Bronchial epithelial cell (primary cell): ENCODE measurements at places on chromosomes 12 and 14.
A peak's percentile ranks its signal among the peaks of the same experiment; 100 is the strongest.

- no peak for DNase-seq
Observed at GRCh38 chr14:95536671-95537070, 1.8 kb downstream of the GLRX5 start.

DNA sequence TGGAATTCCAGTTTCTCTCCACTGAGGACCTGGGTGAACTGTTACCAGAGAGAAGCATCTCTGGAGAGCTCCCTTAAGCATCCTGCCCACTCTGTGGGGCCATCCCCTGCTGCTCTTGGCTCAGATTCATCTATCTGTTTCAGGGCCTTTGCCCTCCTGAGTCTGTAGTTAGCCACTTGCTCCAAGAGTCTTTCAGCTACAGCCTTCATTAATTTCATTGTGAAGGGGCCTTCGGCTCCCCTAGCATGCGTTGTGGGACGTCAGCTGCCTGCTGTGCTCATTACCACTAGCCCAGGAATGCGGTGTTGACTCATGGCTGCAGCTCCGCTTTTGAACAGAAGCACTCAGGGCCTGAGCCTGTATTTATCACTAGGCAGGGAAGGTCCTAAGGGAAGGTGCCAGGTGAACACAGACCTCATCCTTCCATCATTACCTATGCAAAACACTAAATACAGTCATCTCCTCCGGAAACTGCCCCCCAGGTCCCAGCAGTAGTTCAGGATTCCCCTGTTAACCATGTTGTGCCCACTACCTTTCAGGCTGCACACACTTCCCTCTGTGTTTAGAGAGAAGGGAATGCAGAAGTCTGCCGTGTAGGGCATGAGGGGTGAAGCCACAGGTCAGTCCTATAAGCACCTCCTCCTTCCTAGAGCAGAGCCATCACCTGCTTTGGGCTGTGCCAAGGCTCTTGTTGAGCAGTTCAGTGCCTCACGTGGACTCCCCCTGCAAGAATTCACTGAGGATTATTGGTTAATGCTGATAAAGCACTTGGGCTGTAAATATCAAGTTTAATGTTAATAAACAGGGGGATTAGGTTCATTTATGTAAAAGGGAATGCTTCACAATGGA is 191.4 kb downstream of the CACNA1C start:
- DNase-seq: peak; percentile 5

DNA sequence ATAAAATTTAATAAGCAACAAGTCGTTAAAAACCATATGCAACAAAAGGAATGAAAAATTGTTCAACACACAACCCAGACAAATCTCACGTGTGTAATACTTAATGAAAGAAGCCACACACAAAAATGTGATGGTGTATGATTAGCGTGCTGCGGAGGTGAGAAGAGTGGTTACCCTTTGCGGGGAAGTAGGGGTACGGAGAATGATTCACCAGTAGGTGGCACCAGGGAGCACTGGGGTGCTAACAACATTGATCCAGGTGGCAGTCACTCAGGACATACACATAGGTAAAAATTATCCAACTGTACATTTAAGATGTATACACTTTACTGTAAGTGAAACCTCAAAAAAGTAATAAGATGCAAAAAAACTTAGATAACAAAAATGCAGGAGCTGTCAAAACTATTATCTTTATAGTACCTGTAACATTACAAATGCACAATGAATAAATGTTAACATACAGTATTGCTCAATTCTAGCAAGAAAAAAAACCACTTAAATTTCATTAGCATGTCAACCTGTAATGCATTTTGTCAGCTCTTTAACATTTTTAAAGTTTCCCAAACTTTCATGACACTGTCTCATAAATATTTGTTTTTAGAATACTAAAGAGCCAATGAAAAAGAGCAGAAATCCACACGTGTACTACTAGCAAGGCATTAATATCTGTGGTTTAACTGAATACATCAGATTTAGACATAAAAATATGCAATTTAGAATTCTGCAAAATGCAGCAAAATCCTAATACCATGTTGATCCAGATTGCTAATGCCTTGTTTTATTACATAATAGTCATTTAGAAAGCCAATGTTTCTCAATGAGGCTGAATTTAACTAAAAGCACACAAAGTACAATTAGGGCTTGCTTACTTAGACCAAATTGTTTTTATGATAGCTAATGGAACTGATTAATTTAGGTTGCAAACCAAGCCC is 46.7 kb downstream of the TMCC3 start:
- DNase-seq: peak; percentile 44

- DNase-seq: peak; percentile 85
Observed at GRCh38 chr12:21879312-21879711, 61.9 kb downstream of the ABCC9 start.

GRCh38 chr14:98955741-98956070 is 316.3 kb downstream of the BCL11B start:
- no peak for DNase-seq

DNA sequence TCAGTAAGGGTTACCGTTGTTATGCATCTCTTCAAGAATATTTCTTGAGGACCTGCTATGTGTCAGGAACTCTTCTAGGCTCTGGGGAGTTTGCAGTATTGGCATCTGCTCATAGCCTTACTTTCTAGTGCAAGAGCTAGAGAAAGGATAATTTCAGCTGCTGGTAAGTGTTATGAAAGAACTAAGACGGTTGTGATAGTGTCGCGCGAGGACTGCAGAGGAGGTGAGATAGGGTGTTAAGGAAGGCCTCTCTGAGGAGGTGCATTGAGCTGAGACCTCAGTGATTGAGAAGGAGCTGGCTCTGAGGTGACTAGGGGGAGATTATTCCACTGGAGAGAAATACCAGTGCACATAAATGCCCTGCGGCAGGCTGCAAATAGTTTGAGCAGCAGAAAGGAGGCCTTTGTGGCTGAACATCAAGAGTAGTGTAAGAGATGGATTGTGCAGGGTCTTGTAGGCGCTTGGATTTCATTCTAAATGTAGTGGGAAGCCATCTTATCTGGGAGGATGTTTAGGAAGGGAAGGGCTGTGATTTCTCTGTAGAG is 824 bp downstream of the DDX55 start:
- DNase-seq: no peak

- DNase-seq: no peak
Observed at GRCh38 chr12:128682548-128683275, 141.0 kb downstream of the SLC15A4 start.

GRCh38 chr14:90518069-90518940 is 121.5 kb downstream of the CALM1 start:
- no peak for DNase-seq

DNA sequence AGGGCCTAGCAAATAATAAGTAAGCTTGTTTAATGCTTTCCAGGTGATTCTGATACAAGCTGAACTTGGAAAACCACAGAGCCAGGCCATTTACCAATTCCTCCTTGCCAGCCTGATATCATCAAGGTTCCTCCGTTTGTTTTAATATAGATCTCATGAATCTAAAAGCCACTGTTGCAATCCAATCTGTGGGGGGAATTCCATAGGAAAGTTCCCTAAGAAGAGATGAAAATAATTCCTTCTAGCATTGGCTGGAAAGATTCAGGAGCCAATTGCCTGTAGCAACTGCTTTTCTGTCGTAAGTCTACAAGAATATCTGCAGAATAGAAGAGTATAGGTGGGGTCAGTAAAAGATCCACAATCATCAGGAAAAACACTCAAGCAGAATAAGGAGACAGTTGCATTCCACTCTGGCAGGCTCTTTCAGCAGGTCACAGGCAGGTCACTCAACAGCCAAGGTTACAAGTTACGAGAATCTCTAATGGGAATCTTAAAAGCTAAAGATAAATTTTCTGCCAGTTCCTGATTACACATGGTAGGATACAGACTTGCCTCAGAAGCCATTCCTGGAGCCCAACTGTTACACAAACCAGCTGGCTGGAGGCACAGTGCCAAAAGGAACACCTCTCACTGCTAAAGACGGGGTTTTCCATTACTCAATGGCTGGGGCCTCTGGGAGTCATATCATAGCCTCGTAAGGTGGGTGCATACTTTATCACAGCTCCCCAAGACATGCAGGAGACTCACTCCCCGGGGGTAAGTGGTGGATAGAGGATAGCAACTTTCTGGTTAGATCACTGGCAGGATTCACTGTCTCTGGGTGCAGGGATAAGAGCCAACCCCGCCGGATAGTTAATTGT is 43.6 kb downstream of the FGD6 start:
- peak; percentile 92 for DNase-seq

GRCh38 chr14:90491911-90492531 is 95.2 kb downstream of the CALM1 start:
- DNase-seq: no peak

DNA sequence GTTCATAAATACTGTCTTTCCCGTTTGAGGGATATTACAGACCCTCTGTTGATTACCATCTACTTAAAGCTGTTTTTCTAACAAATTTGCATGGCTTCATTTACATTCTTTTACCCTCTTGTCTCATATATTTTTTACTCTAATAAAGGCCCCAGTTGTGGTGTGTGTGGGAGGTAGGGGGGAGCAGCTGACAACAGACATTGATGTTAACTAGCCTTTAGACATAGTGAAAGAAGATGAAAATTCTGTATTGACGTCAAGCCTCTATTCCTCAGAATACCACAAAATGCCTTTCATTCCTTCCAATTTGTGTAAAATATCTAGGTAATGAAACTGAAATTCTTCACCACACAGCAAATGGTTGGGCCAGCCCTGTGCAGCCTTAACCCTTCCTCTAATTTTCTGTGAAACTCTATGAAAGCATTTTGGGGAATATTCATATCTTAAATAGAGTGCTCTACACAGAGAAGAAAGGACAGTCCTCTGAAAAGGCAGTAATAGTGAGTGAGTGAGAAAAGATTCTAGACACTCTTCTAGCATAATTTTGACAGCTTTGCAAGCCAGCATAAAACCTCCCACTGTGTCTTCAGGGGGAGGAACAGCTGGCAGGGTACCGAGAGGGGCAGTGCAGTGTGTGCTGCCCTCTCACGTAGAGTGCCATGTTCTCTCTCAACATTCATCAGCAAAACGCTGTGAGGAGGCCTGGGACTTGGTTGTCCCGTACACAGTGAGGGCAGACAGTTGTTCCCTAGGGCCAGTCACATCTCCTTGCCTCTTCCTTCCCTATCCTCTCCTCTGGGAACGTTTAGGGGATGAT is 20.1 kb upstream of the CERS5 start:
- DNase-seq: no peak

- DNase-seq: no peak
Observed at GRCh38 chr12:100508751-100509150, 35.1 kb downstream of the NR1H4 start.

DNA sequence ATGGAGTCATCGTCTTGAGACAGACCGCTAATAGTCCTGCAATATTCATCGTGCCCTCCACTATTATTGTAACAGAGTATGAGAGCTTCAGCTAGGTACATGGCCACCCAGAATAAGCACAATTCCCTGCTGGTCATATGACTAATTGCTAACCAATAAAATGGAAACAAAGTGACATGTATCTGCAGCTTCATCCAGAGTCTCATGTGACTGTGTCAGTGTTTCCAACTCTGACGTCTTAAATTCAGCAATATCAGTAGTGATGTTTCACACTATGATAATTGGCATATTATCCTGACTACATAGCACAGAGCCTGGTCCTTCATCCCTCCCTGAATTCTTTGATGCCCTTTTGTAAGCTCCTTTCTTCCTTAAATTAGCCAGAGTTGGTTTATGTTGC is 167.4 kb downstream of the RPS29 start:
- no peak for DNase-seq

DNA sequence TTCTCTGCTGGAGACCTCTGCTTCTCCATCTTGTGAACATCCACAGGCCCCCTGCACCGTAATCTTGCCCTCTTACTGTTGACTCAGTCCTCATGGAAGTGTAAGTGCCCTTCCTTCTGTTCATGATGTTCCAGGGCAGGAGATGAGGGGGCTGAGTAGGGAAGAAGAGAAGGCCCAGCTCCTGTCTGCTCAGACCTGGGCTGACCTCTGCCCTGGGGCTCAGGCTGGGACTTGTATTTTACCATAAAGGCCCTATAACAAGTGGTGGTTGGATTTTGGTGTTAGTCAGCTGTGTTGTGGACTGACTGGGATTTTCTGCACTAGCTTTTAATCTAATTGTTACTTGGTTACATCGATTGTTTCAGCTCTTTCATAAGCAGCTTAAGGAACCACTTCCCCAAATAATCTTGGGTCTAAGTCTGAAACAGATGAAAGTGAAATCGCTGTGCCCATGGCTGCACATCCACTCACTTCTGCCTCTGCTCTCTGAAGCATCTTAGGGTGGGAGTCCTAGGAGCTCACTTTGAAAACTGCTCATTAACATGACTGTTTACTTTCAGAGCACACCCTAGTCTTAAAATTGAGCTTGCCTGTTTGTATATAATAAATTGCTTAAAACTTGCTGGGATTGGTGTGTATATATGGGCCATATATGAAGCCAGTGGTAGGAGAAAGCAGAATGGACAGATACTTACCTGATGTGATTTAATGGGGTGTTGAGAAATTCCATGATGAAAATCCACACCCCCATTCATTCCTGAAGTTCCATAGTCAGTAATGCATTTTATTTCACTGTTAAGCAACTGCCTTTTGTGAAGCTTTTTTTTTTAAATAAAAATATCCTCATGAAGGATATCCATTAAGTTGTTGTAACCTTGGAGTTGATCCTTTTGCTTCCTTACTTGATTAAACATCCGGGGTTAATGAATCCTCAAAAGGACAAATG is 17.7 kb downstream of the C12orf71 start:
- DNase-seq: no peak

DNA sequence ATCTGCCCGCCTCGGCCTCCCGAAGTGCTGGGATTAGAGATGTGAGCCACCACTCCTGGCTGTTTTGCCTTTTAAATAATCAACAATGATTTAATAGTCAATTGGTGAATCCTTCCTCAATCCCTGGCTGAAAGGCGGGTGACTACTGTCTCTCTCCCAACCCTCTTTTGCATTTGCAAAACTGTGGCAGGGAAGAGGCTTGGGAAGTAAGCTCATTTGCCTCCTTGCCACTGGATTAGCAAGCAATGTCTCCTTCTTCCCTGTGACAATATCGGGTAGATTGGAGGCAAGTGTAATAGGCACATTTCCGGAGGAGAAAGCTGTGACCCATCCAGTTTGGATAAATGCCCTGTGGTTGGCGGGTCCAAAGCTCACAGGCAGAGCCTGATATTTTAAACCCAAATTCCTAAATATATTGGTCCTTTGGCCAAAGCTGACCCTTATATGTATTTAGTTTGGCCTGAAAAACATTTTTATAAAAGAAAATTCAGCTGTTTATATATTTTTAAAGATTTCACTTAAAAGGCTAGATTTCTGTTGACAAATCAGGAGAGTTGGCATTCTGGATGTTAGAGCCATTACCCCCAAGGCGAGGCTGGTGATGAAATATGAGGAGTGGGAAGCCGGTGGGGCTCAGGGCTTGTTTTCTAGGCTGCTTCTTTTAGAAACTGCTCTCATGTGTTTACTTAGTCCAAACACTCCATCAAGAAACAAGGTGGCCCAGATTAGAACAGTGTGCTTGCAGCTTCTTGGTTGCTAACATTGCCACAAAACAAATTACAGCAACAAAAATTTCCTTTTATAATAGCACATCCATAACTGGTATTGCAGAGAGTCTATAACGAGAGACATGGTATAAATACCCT is 646.9 kb upstream of the TMEM132C start:
- DNase-seq: no peak

- DNase-seq: no peak
Observed at GRCh38 chr12:68559984-68560850, 50.5 kb upstream of the RAP1B start.
